ENCODE measurements at places on chromosomes 13 and 19.

DNA sequence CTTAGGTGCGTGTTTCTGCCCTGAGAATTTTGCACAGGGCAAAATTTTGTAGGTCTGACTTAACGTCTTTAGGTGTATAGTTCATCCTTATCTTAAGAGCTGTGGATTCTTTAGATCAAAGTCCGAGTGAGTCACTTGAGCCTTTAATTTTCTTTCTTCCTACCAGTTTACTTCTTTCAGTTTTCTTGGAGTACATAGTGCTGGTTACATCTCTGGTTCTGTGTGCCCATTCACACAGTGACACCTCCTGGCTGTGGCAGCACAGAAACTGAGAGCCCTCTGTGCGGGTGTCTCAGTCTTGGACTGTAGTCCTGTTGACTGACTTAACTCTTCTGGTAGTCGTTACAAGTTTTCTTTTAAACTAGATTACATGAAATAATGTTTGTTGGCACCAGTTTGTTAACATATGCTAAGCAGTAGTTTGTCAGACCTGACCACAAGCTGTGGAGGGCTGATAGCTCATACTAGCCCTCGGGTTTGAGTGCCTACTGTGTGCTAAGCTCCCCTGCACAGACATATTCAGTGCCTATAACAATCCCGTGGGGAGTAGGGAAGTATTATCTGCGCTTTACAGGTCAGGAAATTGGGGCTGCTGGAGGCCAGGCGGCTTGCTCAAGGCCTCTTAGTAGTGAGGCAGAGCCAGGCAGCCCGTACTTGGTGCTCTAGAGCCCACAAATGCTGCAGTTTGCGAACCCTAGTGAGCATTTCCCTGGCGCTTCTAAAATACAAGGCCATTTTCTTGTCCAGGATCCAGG is 1.6 kb downstream of the GATAD2A start:
- no peak for DNase-seq

GRCh38 chr19:50666346-50667176 is 17.3 kb downstream of the C19orf81 start:
- no peak for DNase-seq

- DNase-seq = no peak
These were observed 1233.7 kb downstream of the PCDH17 start for GRCh38 chr13:58865286-58865685.

DNA sequence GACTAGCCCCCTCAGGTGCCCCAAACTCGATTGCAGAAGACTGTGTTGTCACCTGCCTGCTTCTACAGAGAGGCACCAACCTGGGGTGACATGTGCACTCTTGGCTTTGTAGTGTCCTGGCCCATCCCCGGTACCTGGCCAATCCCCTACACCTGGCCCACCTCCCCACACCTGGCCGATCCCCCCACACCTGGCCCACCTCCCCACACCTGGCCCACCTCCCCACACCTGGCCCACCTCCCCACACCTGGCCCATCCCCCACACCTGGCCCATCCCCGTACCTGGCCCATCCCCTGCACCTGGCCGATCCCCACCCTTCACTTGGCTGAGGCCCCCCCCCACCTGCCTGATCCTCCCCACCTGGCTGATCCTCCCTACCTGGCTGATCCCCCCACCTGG is 25.4 kb downstream of the ATP11A start:
- no peak for DNase-seq

DNA sequence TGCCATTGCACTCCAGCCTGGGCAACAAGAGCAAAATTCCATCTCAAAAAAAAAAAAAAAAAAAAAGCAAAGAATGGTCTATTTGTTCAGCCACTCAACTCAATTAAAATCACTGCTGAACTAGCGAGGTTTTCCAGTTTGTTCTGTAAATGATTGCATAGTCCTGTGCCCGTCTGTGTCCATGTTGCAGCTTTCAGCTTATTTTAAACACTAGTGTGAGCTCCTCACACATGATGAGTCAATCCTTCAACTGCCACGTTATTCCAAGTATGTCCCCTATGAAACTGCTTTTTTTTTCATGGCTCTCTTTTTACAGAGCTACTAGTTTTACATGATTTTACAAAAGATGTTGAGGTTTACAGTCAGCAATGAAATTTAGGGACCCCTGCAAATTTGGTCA is 12.2 kb downstream of the SUGP2 start:
- no peak for DNase-seq

DNA sequence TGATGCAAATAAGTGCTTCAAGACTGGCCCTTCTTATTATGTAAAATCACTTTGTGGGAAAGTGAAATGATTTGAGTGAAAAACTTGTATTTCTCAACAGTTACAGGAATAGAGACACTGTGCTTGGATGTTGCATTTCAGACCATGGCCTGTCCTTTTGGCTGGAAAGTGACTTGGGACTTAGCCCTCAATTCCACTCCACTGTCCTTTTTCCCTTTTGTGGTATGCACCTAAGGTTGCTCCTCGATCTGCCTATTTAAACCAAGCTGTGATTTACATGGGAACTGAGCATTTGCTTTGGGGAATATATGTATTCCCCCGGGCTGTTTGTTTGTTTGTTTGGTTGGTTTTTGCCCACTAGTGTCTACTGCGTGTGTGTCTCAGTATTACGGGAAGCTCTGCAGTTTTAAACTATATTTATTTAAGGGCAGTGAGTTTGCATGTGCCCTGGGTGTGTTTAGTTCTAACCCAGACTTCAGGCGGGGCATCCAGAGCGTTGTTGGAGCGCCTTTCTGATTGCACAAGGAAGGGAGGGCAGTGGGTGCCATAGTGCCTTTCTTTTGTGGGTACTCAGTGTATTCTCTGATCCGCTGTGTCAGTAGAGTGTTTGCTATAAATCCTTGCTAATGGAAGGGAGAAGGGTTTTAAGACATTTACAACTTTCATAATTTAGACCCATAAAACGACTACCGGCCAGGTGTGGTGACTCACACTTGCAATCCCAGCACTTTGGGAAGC is 18.2 kb upstream of the RNF113B start:
- no peak for DNase-seq

DNA sequence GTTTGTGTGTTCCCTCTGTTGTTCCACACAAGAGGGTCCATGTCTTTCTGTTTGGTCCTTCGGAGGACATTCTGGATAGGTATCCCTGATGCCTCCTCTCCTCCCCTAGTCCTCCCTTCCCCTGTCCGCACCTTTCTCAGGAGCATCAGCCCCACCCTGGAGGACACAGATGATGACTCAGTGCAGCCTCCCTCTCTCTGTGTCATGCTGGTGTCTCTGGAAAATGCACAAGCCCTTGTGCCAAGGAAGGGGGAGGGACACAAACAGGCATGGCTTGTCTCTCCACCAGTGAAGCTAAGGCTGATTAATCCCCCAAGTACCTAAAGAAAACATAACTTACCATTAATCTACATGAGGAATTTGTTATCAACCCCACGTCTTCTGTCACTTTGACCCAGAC is 16.2 kb upstream of the TNFRSF19 start:
- DNase-seq = no peak

DNA sequence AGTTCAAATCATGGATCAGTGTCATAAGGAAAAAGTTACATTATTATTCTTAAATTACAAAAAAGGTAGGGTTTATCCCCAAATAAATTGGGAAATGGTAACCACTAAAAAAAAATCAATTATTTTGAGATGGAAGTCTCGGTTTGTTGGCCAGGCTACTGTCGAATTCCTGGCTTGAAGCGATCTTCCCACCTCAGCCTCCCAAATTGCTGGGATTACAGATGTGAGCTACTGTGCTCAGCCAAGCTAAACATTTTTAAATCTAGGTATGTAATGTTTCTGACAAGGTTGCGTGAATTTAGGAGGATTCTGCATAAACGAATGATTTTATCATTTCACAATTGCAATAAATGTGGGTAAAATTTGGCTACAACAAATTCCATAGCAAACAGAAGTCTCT is 2.0 kb downstream of the NAA16 start:
- DNase-seq = no peak

DNA sequence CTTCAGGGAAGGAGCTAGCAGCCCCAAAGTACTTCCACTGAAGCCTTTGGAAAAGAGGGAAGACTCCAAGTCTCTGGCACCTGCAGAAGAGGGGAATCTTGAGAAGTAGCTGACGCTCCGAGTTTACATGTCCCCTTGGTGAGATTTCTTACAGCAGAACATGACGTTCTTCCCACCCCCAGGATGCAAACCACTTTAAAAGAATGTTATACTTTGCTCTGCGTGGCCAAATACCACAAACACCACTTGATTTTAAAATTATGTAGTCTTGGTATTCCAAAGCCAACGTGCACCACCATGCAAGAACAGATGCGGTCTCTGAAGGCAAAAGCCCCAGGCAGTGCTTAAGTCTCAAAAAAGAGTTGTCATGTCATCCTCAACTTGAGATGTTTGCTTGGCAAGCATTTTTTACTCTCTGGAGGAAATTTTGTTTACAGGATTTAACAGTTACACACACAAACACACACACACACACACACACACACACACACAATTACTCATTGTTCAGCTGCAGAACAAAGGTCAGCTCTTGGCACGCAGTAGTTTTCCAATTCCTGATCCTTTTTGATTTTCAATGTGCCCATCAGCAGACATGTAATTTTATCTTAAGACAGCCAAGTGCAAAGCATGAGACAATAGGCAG is 106.1 kb downstream of the RGCC start:
- DNase-seq = no peak

GRCh38 chr13:91346850-91347201 is 661 bp upstream of the MIR17HG start:
- no peak for DNase-seq

DNA sequence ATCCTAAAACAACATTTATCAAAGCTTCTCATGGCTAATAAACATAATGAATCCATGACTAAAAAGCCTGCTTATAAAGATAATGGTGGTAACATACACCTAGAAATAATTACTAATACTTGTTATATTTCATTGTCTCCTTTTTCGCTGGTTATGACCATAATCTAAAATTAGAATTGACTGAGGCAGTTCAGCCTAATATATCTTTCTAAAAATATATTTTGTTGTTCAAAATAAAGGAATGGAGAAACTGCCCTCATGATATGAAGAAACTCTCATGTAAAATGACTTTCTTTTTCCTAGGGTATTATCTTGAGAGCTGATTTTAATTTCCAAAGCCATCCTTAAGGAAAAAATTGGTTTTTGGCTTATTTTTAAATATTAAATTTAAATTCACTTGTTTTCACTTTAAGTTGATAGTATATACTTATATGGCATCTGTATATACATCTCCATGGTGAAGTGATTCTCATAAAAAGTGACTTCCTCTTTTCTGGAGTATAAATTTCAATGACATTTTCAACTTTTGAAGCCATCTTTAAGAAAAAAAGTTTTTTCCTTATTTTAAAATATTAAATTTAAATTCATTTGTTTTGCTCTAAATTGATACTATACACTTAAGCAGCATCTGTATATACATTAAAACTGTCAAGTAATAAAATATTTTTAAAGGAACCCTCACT is 204.6 kb downstream of the VWA8 start:
- no peak for DNase-seq

DNA sequence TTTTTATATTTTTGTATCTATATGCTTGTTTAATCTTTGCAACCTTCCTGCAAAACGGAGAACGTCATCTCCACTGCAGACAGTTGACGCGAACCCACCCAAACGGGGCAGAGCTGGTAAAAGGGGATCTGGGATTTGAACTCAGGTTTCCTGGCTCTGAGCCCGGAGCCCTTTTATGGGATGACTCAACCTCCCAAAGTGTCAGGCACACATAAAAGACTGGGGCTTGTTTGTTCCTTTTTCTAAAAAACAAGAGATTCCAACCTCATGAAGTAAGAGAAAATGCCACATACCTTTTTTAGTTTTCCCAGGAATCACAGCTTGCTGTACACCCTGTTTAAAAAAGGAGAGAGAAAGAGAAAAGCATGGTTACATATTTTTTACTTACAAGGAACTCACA is 78.9 kb downstream of the GADD45B start:
- DNase-seq = no peak

GRCh38 chr19:18895038-18895823 is 727 bp downstream of the CERS1 start:
- no peak for DNase-seq

DNA sequence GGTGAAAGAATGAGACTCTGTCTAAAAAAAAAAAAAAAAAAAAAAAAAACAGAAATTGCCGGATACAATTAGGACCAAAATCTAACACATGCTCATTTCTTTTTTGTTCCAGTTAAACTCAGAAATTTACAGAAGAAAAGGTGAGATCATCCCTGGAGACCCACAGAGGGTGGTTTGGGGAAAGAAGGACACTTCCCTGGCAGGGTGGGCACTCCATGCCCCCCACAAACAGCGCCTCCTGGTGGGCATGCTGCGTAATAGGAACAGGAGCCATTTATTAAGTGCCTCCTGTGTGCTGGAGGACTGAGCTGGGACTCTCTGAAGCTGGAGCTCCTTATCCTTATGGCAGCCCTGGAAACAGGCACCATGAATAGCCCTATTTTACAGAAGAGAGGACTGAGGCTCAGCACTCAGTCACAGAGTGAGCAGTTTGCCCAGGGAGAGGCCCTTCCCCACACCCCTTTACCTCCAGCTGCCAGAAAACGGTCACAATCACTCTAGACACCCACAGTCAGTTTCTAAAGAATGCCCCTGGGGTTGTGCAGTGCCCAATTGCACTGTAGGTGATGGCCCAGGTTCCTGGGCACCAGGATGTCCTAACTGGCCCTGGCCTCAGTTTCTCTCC is 10.1 kb downstream of the C19orf38 start:
- DNase-seq = no peak

- DNase-seq = no peak
These were observed 74.1 kb downstream of the SHISA2 start for GRCh38 chr13:25977671-25978070.

DNA sequence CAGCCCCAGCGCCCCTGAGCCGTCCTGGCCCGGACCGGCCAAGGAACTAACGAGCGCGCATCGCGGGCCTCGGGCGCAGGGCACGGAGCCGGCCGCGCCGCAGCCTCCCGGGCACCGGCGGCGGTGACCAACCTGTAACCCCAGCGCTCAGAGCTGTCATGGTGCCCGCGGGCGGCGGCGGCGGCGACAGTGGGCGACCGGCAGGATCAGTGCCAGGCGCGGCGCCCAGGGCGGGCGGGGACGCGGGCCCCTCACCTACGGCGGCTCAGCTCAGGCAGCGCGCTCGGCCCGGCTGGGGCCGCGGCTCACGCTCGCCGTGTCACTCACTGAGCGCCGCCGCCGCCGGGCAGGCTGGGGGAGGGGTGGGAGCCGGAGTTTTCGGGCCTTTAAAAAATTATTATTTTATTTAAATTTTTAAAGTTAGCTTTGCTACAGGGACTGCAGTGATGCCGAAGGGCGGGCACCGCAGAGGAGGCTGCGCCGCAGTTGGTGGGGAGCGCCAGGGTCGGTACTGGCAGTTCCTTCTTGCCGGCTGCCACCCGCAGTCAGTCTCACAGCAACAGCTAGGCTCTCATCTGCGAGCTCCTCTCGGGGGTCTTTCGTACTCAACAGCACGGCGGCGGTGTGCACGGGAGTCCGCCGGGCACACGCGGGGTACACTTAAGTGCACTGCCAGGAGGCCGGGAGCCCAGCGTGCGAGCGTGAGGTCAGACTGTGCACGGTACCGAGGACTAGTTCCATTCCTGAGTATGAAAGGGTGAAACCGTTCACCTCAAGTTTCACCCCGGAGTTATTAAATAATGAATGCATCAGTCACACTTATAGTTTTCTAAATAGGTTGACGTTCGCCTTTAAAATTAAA is at the start of gene NALCN:
TSS of gene NALCN (minus strand) at position 328 of the 862 bp plus-strand sequence. CDS start 17,382 bp downstream, outside the sequence.
- no peak for DNase-seq

GRCh38 chr13:50991579-50992521 is 82.3 kb downstream of the RNASEH2B start:
- DNase-seq = no peak
